ENCODE measurements at places on chromosomes 12 and 14. TPM values are rescaled to one million over a fixed set of nuclear protein-coding genes. Genes with fewer than 3 reads are reported as not detected.

GRCh38 chr14:92687681-92688433 is 60.6 kb downstream of the LGMN start:
- H3K27me3 ChIP-seq, result no peaks in the 10 kb centered on the region
- peaks cover 52% of the 10 kb centered on the region for H3K4me1 ChIP-seq
- no peaks in the 10 kb centered on the region for H3K36me3 ChIP-seq
- peak overlapping the region; percentile 4 for H3K4me3 ChIP-seq
- H3K27ac ChIP-seq, result peak overlapping the region; percentile 53
- DNase-seq, result peak; percentile 65

DNA sequence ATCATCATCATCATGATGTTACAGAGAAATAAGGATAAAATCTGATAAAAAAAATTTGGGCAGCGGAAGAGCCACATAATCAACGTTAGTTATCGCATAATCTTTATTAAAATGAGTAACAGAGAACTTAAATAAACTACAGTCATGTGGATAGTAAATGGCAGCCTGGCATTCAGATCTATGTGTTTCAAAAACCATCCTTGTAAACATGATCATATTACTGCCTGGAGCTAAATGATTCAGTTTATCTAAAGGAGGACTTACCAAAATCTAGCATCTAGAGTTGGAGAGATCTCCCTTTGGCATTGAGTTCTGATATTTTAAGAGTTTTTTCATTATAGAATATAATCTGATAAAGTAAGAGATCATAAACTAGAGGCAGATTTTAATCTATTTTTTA is 200.1 kb upstream of the MGAT4C start:
- H3K27me3 ChIP-seq, result no peaks in the 10 kb centered on the region
- no peak for DNase-seq
- no peak overlapping the region for H3K27ac ChIP-seq
- H3K36me3 ChIP-seq, result no peaks in the 10 kb centered on the region
- no peak overlapping the region for H3K4me3 ChIP-seq

GRCh38 chr14:82084813-82085212 is 551.2 kb upstream of the SEL1L start:
- no peaks in the 10 kb centered on the region for H3K36me3 ChIP-seq
- DNase-seq, result no peak
- H3K4me3 ChIP-seq, result no peak overlapping the region
- H3K4me1 ChIP-seq, result no peaks in the 10 kb centered on the region
- no peak overlapping the region for H3K27ac ChIP-seq

DNA sequence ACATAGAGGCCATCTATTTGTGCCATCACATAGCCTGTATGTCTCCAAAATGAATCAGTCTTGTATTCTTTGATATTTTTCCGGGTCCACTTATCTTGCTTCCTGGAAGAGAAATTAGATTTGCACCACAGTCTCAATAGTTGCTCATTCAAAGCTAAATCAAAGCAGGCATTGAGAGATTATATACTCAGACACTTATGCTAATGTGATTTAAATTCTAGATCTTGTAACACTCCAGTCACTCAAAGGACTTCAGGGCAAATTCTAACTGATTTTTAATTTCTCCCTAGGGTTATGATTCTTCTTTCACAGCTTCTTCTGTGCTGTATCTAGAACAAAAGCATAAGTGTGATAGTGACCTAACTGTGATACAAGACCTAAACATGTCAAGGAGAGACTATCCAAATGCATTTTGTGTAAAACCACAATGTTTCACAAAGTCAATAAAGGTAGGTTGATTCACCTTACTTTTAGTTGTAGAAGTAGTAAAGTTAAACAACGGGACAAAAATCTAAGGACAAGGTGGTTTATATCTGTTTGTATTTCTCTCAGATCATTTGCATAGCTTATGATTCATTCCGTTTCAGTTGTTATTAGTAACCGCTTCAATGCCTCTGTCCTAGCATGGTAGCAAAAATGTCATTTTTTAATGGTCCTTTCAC is 26.8 kb downstream of the PLBD1 start:
- no peak overlapping the region for H3K27ac ChIP-seq
- H3K27me3 ChIP-seq, result no peaks in the 10 kb centered on the region
- DNase-seq, result no peak
- no peaks in the 10 kb centered on the region for H3K4me1 ChIP-seq
- H3K36me3 ChIP-seq, result no peaks in the 10 kb centered on the region

The NKX2-8 gene
- not detected for total RNA-seq

DNA sequence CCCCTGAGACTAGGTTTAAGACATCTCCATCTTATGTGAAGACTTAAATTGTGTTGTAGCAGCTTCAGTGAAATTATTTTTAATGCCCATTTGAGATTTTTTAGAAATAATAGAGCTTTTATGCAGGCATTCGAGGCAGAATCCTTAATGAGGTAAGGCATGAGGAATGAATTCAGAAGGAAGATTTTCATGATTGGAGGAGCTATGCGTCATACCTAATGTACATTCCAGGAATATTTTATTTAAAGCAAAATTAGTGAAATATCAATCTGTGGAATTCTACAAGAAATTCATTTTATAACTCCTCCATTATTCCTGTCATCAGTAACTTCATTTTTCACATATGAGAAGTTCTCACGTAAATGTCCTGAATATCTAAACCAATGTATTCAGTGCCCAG is 36.0 kb upstream of the GARIN6 start:
- H3K4me3 ChIP-seq, result no peak overlapping the region
- H3K4me1 ChIP-seq, result no peaks in the 10 kb centered on the region
- no peak for DNase-seq
- H3K27ac ChIP-seq, result no peak overlapping the region
- no peaks in the 10 kb centered on the region for H3K27me3 ChIP-seq

The CISTR gene
- total RNA-seq, result not detected

GRCh38 chr14:99551034-99551922 is 52.7 kb downstream of the CCDC85C start:
- no peak for DNase-seq
- peaks cover 68% of the 10 kb centered on the region for H3K4me1 ChIP-seq
- peak overlapping the region; percentile 97 for H3K27ac ChIP-seq
- H3K36me3 ChIP-seq, result no peaks in the 10 kb centered on the region
- H3K4me3 ChIP-seq, result no peak overlapping the region

The PARP2 gene
- 11.7 TPM for total RNA-seq

Data from body of pancreas (tissue), 4 donors.